ENCODE measurements at places on chromosomes 12 and 14.

GRCh38 chr12:53743266-53744129, 8.3 kb downstream of the CISTR start:
- DNase-seq = peak; percentile 73

- DNase-seq = no peak
Observed at GRCh38 chr12:105317942-105318621, 12.4 kb upstream of the C12orf75 start.

DNA sequence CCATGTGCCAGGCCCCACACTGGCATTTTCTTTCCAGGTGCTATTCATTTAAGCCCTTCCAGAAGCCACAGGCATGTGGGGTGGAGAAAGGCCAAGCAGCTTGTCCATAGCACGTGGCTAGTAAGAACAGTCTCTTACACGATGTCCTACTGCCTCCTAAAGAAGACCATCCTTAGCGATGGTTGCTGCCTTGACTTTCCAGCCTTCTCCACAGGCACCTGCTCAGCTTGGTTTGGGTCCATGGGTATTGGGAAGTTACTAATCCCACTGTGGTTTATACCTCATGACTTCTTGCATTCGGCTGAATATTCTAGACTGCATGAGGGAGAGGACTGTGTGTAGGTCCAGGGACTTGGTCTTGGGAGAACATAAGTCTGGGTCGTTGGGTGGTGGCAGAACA, 49.2 kb downstream of the NINJ2 start:
- no peak for DNase-seq

GRCh38 chr12:94012590-94012989, 135.8 kb upstream of the PLXNC1 start:
- no peak for DNase-seq

- DNase-seq = no peak
Observed at GRCh38 chr12:109542876-109543275, 30.4 kb downstream of the MMAB start.

GRCh38 chr14:60090864-60091519, 731 bp upstream of the PCNX4 start:
- DNase-seq = peak; percentile 46

GRCh38 chr14:50823051-50823761, 7.8 kb downstream of the NIN start:
- no peak for DNase-seq

GRCh38 chr12:107283652-107284051, 190.3 kb upstream of the CRY1 start:
- no peak for DNase-seq

DNA sequence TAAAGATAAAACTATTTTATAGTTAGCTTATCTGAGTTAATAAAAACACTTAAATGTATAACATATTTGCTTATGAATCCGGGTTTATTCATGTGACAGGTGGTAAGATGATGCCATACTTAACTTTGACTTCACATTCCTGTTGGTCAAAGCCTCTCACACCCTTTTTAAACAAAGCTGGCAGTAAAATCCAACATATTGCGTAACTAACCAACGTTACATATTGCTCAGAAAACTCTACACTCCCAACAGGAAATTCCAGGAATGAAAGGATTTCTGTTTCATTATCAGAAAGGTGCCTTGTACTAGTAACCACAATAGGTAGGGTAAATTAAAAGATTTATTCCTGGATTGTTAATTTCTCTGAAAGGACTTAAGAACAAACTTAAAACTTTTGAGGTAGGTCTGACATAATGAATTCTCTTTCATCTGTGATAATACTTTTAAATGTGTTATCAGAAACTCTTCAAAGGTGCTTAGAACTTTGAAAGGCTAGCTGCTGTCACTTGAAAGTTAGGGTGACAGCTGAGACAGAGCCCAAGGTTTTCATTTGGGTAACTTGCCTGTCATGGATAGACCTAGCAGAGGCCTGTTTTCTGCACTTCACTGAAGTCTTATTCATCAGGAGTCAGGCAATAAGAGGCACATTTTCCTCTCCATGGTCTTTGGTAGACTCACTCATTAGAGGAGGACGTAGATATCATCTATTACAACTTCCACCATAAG, 23.8 kb upstream of the CATSPERB start:
- DNase-seq = no peak
